ENCODE measurements at places on chromosomes 7 and 10. TPM values are rescaled to one million over a fixed set of nuclear protein-coding genes. Genes with fewer than 3 reads are reported as not detected.

GRCh38 chr7:20302891-20303290, 27.8 kb upstream of the ITGB8 start:
- no peak for DNase-seq

DNA sequence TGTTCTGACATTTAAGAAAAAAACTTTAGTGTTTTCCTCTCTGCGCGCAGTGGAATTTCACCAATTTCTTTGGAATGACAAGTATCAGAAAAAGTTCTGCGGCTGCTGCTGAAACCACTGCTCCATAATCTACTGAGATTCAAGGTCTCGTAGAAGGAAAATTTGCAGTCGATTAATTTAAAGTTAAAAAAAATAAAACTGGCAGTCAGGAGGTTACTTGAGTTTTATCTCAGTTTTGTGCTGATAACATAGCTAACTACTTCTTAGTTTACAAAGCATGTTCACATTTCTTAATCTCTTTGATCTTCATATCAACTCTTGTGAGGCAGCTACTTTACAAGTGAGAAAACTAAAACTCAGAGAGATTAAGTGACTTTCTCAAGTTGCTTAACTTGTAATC, 18.2 kb upstream of the CALD1 start:
- DNase-seq = no peak

Gene ZNF800
- polyA plus RNA-seq = 20.9 TPM

Gene GPR158
- polyA plus RNA-seq = 0.35 TPM

DNA sequence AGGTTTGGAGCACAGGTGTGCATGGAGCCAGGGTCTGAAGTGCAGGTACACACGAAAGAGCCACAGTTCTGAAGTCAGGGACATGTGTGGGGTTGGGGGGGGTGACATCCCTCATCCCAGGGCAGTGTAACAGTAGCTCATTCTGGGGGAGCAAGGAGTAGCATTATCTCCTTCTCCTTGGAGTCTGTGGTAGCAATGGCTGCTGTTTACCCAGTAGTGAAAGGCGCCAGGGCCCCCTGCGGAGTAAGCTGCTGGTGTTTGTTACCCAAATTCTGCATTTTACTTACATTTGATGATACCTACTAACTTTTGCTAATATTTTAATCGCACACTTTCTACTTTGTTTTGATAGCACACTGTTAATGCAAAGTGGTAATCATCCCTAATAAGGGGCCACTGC, 665.5 kb downstream of the GATA3 start:
- DNase-seq = no peak

Gene GCK
- polyA plus RNA-seq = 4.8 TPM

DNA sequence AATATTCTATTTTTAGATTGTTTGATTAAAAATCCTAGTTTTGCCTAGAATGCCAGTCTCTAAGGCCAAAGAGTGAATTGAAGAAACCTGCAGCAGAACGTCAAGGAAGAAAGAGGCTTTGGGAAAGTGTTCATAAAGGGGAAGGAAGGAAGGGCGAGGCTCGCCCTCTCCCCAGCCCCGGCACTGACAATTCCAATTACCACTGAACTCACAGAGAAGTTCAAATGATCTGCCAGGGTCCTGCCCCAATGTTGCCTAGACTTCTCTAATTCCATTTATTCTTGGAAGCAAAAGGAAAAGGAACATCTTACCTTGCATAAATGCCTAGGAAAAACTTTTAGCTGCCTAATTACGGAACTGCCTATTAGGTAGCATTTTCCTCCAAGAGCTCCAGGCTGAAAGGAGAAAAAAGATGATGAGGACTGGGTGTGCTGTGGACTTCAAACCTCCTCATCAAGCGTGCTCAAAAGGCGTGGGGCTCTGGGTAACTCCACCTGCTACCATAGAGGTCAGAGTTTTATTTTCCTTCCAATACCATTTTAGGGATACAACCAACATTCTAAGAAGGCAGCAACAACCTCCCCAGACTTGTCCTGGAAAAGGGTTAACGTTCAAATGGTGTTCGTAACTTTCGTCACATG, 134.5 kb downstream of the PKD1L1 start:
- no peak for DNase-seq

DNA sequence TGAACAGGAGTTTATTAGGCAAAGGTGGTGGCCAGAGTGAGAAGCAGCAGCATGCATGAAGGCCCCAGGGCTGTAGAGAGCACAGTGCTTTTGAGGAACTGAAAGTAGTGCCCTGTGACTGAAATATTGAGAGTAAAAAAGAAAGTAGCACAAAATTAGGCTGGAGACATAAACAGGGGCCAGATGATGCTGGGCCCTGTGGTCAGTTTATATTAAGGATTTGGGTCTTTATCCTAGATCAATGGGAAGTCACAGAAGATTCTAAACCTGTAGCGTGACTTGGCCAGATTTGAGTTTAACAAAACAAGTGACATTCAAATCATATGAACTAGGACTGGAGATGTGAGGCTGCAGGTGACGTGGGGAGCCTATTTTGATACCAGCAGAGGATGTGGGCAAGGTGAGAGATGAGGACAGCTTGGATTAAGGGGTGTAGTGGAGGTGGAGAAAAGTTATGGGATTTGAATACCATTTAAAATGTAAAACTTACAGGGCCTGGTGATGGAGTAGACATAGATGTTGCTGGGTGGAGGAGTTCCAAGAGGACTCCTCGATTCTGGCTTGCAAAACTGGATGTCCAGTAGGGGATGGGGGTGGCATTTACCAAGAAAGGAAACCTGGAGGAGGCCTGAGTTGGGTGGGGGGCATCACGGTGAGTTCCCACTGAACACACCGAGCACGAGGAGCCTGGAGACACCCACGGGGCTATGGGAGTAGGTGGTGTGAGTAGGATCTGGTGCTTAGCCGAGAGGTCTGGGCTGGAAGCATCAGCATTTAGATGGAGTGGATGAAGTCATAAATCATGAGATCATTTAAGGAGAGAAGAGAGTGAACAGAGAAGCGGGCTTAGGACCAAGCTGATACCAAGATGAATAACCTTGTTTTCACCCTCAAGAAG, 52.8 kb downstream of the HHEX start:
- no peak for DNase-seq

Gene GRID2IP
- polyA plus RNA-seq = 0.54 TPM

GRCh38 chr7:151148319-151149259, 18.9 kb downstream of the GBX1 start:
- no peak for DNase-seq

DNA sequence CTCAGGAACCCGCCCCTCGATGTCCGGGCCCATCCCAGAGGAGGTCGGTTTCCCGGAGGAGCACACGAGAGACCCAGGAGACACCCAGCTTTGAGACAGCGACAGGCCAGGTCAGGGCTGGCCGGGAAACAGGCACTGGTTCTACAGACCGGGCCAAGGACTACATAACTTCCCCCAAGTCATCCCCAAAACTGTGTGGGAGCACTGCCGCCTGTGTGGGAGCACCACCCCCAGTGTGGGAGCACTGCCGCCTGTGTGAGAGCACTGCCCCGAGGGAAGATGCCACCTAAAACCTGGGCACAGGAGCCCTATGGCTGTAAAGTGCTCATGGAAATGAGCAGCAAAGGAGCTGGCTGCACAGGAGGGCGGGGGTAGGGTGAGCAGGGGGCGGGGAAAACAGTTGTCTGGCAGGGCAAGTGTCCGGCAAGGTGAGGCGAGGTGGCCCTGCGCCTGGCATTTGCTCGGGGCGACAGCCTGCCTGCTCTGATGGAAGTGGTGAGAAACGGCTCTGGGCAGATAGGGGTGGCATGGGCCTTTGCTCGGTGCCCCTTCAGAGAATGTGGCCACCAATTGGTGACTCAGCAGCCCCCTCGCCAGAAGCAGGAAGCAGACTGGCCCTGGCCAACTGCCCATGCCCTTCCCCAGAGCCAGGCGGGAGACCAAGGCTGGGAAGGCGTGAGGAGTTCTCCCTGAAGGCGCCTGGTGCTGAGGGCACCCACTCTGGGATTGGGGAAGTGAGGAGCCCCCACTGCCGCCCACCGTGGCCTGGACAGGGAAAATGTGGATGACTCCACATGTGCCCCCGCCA, 26.2 kb downstream of the PAPOLB start:
- DNase-seq = no peak

Gene GPR26
- not detected for polyA plus RNA-seq

GRCh38 chr10:59695637-59696036, 14.0 kb downstream of the SLC16A9 start:
- no peak for DNase-seq
